Cortex of kidney (tissue), 1 donor: ENCODE measurements at places on chromosomes 5 and 9.

DNA sequence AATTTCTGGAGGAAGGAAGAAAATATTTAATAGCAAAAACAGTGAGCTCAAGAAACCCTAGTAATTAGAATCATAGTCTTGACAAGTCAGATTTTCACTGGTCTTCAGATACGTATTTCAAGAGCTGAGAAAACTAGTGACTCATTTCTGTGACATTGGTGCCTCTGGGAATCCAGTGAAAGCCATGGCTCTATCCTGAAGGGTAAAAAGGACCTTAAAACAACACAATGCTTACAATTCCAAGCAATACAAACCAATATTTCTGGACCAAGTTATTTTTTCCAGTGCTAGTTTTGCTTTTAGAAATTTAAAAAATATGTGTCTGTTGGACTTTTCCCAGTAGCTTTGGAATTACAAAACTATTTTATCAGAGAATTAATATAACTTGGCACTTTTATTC, 140.3 kb downstream of the LPAR1 start:
- no peak for DNase-seq

DNA sequence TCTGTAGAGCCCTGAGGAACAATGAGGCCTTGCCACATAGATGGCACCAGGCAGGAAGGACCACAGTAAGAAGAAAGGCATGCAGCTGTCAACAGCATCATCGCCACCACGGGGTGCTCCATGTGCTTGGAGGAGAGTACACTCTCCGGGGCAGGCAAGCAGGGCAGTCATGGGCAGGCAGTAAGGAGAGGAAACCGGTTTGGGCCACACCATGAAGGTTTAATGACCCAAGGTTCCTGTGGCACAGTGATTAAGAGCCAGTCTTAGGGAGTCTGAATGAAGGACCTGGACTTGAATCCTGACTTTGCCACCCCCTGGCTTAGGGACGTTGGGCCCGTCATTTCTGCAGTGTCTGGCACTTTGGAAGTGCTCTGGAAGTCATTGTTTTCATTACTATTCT, 80.6 kb upstream of the ZBTB43 start:
- DNase-seq = no peak

- DNase-seq = no peak
Measured at GRCh38 chr9:128919402-128920089, 1.2 kb upstream of the PHYHD1 start.

- no peak for DNase-seq
Measured at GRCh38 chr5:82374637-82375036, 96.5 kb upstream of the RPS23 start.

DNA sequence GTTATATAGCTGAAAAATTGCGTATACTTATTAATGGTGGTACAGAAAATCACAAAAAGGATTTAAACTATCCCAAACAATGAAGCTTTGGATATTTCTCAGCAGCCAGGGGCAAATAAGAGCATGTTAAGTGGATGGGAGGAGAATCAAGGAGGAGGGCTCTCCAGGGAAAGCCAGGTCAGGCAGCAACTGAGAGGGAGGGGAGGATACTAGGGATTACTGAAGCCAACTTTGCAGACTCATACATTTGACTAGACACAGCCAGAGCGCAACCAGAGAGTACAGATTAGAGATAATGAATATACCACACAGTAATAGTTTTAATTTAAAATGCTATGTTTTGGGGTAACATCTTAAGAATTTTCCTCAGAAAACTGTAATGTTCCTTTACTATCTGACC, 360.2 kb downstream of the HCN1 start:
- DNase-seq = no peak

DNA sequence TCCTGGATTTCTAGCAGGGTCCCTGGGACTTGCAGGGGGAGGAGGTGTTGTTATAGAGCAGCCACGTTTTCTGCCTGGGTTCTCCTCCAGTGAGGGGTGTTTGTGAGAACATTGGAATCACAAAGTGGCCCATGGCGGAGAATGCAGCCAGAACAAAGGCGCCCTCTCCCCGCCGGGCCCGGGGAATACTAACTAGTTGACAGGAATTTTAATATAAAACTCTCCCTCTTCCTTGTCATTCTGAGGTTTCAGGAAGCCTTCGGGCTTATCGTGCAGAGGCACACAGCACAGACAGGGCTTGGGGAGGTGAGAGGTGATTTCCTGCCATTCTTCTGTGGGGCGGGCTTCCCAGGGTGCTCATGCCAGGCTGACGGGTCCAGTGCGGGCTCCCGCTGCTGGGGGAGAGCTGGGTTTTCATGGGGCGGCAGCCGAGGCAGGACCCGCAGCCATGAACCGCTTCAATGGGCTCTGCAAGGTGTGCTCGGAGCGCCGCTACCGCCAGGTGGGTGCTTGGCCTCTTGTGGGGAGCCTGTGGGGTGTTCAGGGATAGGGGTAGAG, 37.7 kb downstream of the RGS3 start:
- no peak for DNase-seq

DNA sequence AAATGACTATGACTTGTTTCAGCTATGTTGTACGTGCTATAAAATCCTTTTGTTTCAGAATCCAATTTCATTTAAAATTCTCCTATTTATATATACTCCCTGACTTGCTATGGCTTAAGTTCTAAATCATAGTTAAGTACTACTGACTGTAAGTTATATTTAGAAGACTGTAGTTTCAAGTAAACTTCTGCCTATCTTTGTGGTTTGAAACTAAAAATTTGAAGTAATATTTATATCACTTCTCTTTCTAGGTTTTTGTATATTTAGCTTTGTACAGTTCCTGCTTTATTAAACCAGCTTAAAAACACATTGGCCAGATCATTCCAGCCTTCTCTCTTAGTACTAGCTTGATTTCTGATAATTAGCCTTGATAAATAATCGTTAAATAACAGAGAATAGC, 196.3 kb downstream of the MLLT3 start:
- no peak for DNase-seq

- no peak for DNase-seq
Measured at GRCh38 chr5:144468571-144468970, 297.9 kb downstream of the KCTD16 start.

DNA sequence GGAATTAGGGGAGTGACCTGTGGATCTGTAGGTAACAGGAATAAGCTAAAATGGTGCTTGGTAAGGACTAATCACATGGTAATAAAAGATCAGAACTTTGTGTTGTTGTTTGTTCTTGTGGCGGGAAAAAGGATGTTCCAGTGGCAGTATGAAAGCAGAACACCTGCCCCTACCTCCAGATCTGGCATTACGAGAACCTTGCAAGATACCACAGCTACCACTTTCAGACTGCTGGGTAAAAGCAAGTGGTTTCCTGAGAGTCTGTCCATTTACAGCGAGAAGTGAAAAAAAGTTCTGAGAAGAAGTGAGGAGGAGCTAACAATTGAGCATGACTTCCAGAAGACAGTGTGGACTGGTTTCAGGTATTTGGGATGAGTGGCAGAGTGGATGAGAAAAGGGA, 252.5 kb downstream of the TLE4 start:
- no peak for DNase-seq

- no peak for DNase-seq
Measured at GRCh38 chr5:132475987-132476875, 14.3 kb downstream of the IRF1 start.

DNA sequence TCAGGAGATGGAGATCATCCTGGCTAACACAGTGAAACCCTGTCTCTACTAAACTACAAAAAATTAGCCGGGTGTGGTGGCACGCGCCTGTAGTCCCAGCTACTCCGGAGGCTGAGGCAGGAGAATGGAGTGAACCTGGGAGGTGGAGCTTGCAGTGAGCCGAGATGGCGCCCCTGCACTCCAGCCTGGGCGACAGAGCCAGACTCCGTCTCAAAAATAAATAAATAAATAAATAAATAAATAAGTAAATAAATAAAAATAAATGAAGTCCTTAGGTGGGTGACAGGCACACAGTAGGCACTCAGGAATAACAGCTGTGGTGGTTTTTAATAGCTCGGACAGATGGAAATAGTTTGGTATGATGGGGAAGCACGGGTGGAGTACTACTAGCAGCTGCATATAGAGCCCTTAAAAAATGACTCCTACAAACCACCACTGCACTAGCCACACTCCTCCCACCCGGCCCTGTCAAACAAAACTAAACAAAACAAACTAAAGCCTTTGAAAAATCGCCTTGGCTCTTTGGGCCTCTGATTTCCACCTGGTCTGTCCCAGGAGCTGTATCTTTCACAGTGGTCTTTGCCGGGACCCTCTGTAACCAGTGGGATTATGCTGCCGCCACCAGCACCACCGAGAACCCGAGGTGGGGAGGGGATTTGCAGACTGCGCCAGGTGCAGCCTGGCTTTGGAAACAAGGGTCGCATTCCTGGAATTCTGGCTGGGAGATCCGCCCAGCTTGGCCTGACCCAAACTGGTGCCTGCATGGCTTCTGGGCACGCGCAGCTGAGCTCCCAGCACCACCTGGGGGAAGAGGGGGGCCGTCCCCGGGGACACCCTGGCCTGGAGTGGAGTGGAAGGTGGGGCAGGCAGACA, 5.1 kb upstream of the WDR5 start:
- DNase-seq = no peak

GRCh38 chr5:1551426-1552301, 27.9 kb upstream of the LPCAT1 start:
- no peak for DNase-seq

DNA sequence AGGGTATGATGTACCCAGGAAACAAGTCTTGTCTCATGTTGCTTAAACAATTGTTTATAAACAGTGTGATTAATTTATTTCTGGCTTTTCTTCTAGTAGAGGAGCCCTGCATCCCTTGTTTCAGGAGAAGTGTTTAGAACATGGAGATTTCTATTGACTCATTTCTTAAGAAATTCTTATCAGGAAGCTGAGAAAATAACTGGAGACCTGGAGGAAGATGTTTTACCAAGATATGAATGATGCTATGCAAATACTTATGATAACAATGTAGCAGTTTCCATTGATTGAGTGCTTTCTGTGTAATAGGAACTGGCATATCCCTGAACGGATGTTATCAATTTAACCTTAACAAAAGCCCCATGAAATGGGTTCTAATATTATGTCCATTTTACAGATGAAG, 108.6 kb downstream of the FBXO38 start:
- DNase-seq = no peak

GRCh38 chr5:170306381-170306831, 8.8 kb upstream of the LCP2 start:
- DNase-seq = no peak

GRCh38 chr9:110214090-110214489, 6.1 kb upstream of the C9orf152 start:
- no peak for DNase-seq

- no peak for DNase-seq
Measured at GRCh38 chr9:124897570-124898460, 35.9 kb downstream of the ARPC5L start.

- no peak for DNase-seq
Measured at GRCh38 chr9:137078701-137079400, 1.5 kb downstream of the UAP1L1 start.

DNA sequence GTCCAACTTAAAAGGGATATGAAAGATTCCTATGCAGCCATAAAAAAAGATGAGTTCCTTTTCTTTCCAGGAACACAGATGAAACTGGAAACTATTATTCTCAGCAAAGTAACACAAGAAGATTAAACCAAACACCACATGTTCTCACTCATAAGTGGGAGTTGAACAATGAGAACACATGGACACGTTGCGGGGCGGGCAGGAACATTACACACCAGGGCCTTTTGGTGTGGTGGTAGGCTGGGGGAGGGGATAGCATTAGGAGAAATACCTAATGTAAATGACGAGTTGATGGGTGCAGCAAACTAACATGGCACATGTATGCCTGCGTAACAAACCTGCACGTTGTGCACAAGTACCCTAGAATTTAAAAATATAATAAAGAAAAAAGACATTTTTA, 516.1 kb downstream of the LRRC70 start:
- DNase-seq = no peak

GRCh38 chr5:10289353-10289752, 18.3 kb downstream of the CMBL start:
- no peak for DNase-seq

DNA sequence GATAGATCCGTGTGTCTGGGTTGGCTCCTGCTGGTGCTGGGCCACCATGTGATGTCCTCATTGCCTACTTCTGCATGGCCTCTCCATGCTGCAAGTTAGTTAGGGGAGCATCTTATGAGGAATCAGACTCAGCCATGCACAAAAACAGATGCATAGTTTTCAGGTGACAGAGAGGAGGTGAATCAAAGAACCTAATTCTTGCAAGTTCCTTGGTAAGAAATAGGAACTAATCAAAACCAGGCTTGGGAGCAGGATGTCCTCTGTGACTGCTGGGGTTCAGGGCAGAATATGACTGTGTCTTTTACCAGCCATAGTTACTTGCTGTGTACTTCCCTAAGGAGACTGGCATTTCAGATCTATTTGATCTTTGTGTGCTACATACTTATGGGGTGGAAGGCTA, 61.6 kb downstream of the C9orf152 start:
- no peak for DNase-seq

DNA sequence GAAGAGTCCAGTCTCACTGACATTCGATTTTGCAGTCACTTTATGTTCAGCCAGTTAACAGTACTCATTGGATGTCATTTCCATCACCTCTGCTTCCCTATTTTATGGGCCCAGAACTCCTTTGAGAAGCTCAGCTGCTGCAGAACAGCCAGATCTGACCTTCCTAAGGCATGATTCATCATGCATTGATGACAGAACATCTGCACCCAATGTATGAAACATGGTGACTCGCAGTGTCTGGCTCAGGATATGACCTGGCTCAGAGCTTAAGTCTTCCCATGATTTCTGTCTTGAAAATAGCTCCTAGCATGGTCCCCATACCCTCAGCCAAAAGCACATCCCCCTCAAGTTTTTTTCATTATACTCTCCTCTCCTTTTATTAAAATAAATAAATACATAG, 92.6 kb upstream of the TRIM32 start:
- DNase-seq = no peak

- no peak for DNase-seq
Measured at GRCh38 chr9:130319300-130319699, 53.7 kb downstream of the HMCN2 start.

DNA sequence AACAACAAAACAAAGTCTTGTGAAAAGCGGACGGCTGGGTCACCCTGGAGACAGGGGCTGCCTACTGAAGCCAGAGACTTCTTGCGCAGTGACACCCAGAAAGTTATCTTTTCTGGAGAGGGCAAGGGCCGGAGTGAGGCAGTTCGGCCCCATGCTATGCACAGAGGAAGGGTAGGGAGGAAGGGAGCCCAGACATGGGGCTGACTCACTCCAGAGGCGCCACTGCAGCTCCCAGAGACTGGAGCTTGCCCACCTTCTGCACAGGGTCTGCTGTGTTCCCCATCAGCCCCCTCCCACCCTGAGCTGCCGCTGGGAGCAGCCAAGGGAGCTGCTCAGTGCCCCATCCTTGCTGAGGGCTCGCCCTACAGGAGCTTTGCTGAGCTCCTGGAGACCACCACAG, 13.3 kb downstream of the SLC6A3 start:
- DNase-seq = no peak

DNA sequence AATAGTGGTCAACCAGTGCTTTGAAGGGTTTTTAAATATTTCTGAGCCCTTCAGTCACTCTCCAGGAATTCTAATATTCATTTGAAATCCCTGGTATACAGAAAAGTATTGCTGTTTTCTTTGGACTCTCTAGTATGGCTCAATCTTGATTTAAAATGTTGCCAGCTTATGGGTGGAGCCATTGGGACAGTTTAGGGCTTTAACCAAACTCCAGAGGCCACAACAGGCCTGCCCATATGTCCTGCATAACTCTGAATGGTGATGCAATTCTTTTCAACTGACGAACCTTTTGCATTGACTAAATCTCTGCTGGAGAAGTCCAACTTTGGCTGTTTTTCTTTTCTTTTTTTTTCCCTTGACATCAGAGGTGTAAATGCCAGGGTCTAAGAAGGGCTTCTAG, 10.3 kb upstream of the ANKHD1 start:
- DNase-seq = no peak

- DNase-seq = no peak
Measured at GRCh38 chr9:29838491-29839020, 2265.3 kb upstream of the C9orf72 start.

- DNase-seq = no peak
Measured at GRCh38 chr5:39264528-39264927, 45.2 kb upstream of the FYB1 start.
